ENCODE measurements at places on chromosomes 12 and 14. TPM values are rescaled to one million over a fixed set of nuclear protein-coding genes. Genes with fewer than 3 reads are reported as not detected.

- H3K36me3 ChIP-seq = no peaks in the 10 kb centered on the region
- H3K27me3 ChIP-seq = no peaks in the 10 kb centered on the region
- no peak overlapping the region for H3K27ac ChIP-seq
- DNase-seq = no peak
These were observed 927.7 kb downstream of the FLRT2 start for GRCh38 chr14:86457481-86458135.

- H3K4me3 ChIP-seq = no peak overlapping the region
- H3K36me3 ChIP-seq = no peaks in the 10 kb centered on the region
- H3K4me1 ChIP-seq = no peaks in the 10 kb centered on the region
- no peak for DNase-seq
These were observed 209.7 kb downstream of the ATXN7L3B start for GRCh38 chr12:74747305-74747704.

SYT10 gene
- not detected for total RNA-seq

PGF gene
- 29.1 TPM for total RNA-seq

HOXC11 gene
- total RNA-seq = not detected

PLCZ1 gene
- not detected for total RNA-seq

DNA sequence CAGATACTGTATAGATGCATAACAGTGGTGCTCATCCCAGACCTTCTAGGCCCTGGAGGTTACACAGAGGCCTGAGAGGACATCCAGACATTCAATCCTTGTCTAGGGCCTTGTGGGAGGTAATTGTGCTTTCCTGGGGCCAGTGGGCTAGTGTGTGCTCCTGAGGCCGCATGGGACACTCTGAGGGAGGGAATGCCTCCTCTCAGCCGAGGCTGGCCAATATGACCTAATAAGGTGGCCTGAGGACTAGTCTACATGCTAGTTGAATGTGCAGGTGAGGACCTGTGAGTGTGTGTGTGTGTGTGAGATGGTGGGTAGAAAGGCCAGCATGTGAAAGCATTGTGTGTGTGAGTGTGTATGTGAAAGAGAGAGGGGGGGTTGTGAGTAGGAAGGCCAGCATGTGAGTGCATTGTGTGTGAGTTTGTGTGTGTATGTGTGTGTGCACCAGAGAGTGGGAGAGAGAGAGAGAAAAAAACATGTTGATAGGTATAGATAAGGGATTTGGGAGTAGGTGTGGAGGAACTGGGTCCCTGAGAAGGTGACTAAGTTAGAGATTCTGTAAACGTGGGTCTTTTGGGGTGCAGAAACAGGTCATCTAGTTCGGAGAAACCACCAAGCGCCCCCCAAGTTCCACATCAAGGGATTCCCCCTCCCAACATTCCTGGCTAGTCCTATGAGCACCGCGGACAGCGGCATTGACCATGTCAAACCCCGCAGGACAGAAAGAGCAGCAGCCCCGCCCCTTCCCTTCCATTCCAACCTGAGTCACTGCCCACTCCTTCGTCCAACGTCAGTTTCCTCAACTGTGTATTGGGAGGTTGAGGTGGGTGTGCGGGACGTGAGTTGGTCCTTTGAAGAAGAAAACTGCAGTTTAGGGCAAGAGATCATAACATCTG is 9.7 kb upstream of the KRT81 start:
- peak; percentile 33 for DNase-seq
- no peak overlapping the region for H3K27ac ChIP-seq
- no peaks in the 10 kb centered on the region for H3K36me3 ChIP-seq
- no peaks in the 10 kb centered on the region for H3K4me1 ChIP-seq
- no peaks in the 10 kb centered on the region for H3K27me3 ChIP-seq
- H3K4me3 ChIP-seq = no peak overlapping the region

TMEM229B gene
- total RNA-seq = 4.8 TPM
